ENCODE measurements at places on chromosomes 5 and 9.

DNA sequence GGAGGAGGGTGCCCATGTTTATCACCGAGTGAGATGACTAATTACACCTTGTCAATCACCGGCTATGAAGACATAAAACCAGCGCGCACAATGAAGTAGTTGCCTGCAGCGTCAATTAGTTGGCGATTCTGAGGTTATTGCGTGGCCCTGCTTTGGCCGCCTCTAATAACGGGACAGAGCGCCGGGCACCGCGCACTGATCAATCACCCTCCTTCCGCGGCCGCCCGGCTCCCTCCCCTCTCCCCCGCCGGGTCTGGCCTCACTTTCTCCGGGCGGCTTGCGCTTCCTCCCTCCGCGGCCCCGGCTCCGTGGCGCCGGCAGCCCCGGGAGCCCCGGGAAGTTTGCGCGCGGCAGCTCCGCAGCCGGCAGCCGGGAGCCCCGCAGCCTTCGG, 3.3 kb upstream of the LHX2 start:
- no peak for DNase-seq

DNA sequence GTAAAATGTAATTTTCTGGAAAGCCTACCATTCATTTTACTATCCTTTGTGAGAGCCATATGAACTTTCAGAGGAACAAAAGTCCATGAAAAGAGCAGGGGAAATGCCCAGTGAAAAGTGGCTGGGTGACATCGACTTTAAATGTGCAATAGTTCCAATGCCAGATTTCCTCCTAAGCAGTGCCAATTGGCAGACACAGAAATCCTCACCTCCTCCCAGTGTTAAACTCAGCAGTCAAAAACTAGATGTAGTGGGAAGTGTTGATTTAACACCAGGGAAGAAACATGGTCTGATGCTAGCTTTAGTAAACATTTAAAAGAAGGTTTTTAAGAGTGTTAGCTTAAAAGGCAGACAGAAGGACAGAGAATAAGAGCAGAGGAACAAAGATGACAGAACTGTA, 2055.2 kb downstream of the MAT2B start:
- no peak for DNase-seq

DNA sequence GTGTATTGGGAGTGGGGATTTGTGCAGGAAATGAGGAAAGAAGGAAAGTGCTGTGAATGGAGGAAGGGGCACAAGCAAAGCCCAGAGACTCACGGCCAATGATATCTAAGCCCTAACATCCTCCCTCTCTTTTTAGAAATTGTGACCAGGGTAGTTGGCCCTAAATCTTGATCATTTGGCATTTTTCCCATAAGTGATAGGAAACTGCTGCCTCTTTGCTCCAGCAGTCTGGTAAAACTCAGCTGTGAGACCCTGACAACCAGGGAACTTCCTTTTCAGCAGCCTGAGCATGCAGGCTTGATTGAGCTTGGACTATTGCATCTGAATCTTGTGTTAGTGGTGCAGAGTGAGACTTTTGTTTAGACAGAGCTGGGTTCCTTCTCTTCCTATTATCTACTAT, 9.6 kb upstream of the ADRB2 start:
- no peak for DNase-seq

GRCh38 chr5:162444129-162444762, 376.7 kb downstream of the GABRG2 start:
- DNase-seq = no peak
